ENCODE measurements at places on chromosomes 16 and 17.

DNA sequence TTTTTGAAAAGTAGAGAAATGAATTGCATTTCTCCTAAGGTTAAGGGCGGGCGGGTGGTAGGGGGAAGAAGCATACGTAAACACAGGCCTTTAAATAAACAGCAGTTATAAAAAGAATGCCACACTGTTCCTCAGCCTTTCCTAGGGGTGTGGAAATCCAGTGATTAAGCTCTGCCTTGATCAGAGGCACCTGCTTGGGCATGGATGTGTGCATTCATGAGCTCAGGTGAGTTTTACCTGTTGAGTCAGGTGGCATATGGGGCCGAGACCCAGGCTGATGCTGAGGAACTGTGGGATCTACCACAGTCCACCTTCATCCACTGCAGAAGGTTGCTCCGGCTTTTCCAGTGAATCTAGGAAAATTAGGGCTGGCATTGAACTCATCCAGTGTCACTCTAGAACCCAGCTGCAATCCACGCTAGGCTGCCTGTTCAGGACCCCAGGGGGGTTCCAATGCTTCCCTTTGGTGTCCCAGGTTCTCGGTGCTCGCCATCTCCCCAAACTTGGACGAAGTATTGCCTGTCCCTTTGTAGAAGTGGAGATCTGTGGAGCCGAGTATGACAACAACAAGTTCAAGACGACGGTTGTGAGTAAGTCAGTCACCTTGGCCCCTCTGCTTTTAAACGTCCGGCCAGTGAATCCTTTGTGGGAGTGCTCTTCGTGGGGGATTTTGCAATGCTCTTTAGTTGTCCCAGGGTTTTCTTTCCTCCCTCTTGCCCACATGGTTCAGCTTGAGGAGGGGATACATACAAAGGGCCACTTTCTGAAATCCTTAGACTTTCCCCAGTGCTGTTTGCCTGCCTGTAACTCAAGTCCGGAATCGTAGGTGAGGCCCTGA lies 72.7 kb downstream of the SDR42E1 start:
- no peak for DNase-seq

DNA sequence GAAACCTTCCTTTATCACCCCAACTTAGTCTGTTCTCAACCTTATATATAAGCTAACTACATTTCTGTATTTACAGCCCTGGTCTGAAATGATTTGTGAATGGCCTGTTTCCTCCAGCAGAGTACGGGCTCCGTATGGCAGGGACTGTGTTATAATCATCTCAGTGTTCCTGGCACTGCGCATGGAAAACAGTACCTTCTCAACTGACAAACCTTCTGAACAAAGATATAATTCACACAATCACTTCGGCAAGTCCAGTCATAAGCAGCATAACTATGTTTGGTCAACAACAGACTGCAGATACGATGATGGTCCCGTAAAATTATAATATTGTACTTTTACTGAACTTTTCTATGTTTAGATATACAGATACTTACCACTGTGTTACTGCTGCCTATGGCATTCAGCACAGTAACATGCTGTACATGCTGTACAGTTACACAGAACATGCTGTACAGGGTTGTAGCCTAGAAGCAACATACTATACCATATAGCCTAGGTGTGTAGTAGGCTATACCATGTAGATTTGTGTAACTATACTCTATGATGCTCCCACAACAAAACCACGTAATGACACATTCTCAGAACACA lies 30.0 kb downstream of the ANKFY1 start:
- no peak for DNase-seq

DNA sequence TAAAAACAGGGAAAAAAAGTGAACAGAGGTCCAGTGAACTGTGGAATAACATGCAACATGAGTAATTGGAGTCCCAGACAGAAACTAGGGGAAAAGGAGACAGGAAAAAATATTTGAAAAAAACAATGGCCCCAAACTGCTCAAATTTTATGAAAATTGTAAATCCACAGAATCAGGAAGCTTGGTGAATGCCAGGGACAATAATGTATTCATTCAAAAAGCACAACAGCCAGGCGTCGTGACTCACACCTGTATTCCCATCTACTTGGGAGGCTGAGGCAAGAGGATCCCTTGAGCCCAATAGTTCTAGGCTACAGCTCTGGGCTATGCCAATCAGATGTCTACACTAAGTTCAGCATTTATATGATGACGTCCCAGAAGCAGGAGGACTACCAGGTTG lies 23.7 kb downstream of the NCOR1 start:
- DNase-seq: no peak

DNA sequence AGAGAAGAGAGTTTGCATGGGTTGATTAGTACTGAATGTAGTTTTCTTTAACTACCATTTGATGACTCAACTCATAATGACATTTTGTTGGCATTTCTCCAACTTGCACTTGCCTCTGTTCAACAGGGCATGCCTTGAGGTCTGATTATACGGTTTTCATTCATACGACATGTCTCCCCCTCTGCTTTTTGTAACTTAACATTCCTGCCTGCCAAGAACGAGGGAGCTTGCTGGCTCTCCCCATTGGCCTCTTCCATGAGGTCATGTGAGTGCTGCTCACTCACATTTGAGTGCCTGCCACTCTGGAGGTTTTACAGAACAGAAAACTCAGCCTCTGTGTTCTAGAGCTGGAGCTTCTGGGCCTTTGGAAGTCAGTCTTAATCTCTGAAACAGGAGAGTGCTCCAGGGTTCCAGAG lies 19.7 kb downstream of the MAP2K6 start:
- no peak for DNase-seq

- no peak for DNase-seq
Observed at GRCh38 chr17:65564793-65565192, 3.3 kb upstream of the AXIN2 start.

DNA sequence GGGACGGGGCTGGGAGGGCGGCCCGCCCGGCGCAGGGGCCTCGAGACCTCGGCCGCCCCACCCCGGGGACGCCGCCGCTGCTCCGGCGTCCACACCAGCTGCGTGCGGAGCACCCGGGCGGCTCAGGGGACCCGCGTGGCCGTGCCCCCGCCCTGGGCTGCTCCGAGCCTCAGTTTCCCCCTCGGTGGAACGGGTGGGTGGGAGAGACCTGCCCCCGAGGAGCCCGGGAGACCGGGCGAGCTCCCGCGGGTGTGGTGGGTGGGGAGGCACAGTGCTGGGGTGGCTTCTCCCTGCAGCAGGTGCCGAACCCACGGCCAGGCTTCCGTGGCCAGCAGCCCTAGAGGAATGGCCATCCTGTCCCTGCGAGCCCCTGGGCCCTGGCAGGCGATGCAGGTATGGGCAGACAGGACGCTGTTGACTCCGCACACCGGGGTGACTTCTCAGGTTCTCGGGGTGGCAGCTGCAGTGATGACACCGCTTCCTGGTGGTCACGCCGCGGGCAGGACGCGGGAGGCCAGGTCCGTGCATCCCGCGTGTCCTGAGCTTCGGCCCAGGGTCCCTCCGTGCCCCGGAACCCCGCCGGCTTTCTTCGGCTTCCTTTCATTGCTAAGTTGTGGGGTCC lies 677 bp downstream of the DEF8 start:
- DNase-seq: no peak

- DNase-seq: no peak
Observed at GRCh38 chr17:46901291-46901690, 21.7 kb upstream of the GOSR2 start.

GRCh38 chr16:1933097-1933661 lies 9.8 kb downstream of the MSRB1 start:
- no peak for DNase-seq

GRCh38 chr16:64096689-64097088 lies 1025.2 kb downstream of the CDH11 start:
- no peak for DNase-seq

- DNase-seq: no peak
Observed at GRCh38 chr17:17351901-17352781, 49.0 kb downstream of the NT5M start.

DNA sequence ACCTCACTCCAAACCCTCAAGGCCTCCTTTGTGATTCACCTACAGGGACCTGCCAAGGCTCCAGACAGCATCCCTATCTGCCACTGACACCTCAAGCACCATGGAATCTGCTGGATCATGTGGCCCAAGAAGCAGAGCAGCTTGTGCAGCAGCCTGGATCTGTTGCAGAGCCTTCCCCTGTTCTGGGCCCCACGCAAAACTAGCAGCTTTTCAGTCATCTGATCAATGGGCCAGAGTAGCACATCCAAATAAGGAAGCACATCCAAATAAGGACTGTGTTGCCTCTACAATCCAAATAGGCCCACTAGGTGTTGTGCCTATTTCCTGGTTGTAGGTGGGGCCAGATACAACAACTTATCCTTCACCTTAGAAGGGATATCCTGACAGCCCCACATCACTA lies 97.1 kb upstream of the GNAO1 start:
- no peak for DNase-seq

DNA sequence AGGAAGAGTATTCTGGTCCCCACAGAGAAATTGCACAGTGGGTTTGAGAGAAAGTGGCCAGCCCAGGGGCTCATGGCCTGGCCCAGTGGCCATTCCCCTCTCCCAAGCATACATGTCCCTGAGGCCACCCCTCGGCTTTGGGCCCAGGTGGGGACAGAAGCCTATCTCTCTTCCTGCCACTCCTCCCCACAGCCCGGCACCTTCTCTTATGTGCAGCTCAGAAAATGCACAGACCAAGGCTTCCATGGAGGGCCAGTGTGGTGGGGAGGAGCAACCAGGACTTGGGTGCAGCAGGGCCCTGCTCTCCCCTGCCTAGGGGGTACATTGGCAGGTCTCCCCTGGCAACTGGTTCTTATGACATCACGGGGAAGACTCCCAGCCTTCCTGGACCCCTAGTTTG lies at the start of gene C16orf90:
Gene C16orf90, minus strand, starts transcription at position 314 of the 400 bp plus-strand sequence. Its CDS starts 68 bp downstream, at position 246.
- DNase-seq: no peak

GRCh38 chr16:70808371-70808770 lies 7.4 kb upstream of the VAC14 start:
- no peak for DNase-seq

DNA sequence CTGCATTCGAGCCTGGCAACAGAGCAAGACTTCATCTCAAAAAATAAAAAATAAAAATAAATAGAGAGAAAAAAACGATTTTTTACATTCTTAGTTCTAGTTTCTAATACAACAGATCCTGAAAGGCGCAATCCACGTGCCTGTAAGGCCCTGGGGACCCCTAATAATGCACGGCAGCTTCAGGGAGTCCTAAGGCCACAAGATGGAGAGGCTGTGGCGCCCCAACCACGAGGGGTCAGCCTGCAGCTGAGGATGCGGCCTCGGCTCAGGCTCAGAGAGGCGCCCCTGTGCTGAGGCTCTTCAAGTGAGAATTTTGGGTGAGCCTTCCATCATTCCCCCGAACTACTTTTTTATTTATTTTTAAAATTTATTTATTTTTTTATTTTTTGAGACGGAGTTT lies 10.9 kb downstream of the P4HB start:
- no peak for DNase-seq

DNA sequence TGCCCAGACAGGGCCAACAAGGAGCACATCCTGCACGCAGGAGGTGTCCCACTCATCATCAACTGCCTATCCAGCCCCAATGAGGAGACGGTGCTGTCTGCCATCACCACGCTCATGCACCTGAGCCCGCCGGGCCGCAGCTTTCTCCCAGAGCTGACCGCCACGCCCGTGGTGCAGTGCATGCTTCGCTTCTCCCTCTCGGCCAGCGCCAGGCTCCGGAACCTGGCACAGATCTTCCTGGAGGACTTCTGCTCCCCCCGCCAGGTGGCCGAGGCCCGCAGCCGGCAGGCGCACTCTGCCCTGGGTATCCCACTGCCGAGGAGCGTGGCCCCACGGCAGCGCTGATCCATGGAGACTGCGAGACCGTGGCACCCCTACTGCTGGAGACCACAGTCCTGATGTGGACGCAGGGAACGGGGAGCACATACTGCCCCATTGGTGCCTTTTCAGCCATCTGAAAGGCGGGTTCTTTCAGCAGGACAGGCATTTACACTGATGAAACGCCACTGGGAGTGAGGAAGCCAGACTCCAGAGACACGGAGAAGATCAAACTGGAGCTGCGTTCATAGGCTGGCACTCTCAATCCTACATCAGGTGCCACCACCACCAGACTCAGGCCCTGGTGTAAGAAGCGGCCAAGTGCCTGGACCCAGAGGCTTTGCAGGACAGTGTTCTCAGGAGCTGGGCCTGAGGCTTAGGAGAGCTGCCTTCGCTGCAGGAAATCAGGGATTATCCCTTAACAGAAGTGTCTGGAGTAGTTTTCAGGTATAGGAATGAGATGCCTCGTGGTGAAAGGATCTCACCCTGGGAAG lies 2.6 kb downstream of the NT5C start:
- no peak for DNase-seq

DNA sequence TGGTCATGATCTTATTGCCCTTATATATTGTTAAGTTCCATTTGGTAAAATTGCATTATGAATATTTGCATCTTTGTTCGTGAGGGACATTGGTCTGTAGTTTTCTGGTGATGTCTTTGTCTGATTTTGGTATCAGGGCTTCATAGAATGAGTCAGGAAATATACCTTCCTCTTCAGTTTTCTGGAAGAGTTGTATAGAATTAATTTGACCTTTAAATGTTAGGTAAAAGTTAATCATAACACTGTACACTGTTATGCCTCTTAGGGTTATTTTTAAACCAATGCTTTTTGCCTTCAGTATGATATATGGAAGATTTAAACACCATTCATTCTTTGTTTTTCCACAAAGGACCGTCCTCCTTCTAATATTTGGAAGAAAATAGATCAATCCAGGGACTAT lies 180.0 kb downstream of the CHD9 start:
- no peak for DNase-seq

DNA sequence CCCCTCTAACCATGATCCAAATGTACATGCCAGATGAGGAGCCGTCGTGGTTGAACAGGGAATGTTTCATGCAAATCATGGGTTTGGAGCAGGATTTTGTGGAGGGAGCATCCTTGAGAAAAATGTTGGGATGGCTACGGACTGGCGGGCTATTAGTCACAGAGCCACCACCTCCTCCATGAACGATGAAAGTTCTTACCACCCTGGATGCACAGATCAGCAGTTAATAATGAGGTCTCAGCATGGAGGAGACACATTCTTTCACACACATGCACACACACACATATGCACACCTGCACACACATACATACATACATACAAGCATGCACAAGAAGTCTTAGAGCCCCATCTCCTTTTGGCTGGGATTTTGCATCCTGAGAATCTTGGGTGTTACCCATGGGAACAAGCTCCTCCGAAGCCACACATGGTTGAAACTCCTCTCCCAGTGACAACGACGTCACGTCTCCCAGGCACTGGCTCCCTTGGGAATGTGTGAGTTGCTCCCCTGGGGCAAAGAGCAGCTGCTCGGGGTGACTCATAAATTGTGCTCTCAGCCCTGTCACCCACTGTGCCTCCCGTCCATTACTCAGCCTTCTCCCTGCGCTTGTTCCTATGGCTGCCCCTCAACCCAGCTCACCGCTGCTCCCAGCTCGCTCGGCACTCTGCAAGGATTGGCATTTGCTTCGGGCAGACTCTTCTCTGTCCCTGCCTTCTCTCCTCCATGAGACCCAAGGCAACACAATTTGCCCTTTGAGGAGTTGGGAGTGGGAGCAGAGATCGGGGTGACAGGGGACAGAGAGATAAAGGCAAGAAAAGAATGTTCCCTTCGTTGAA lies 344.6 kb downstream of the SOX9 start:
- no peak for DNase-seq

DNA sequence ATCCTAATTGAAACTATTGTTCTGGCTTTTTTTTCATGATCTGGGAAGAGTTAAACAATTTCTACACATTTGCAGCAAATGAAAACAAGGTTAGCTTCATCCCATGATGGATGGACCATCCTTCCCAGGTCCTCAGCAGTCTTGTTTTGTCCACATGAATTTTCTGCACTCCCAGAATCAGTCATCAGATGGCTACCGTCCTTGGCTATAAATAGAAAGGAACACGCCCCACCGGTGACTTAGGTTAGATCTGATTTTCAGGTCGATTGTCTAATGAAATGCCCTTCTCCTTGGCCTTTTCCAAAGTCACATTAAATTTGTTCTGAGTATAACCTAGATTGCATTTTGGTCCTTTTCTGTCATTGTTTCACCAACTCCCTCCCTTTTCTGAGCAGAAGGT lies 41.4 kb upstream of the NOL11 start:
- no peak for DNase-seq
